Esophagus mucosa (tissue), 1 donor: ENCODE measurements at places on chromosomes 12 and 14. TPM values are rescaled to one million over a fixed set of nuclear protein-coding genes. Genes with fewer than 3 reads are reported as not detected.

The RIC8B gene
- total RNA-seq: 3.0 TPM

The SDR9C7 gene
- 26.0 TPM for total RNA-seq

GRCh38 chr12:92332552-92332951 is 186.9 kb upstream of the BTG1 start:
- no peak for ATAC-seq

The FGF6 gene
- total RNA-seq: not detected

DNA sequence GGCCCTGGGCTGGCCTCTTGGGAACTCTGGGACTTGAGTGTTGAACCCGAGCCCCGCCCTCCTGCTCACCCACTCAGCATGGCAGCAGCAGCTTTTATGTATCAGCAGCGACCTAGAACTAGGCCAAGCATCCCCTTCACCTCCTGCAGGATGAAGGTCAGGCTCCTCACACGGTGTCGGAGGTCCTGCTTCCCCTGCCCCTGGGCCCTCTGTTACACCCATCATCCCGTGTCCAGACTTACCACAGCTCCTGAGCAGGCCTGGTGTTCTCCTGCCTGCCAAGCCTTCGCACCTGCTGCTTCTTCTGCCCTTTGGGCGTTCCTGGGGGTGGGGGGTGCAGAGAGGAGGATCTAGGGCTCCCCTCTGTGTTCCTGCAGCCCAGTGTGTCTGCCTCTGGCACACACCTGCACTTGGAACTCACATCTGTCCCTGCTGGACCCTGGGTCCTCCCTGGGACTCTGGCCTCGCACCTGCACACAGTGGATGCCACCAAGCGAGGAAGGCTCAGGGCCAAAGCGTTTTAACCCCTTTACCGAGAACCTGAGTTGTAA is 80.3 kb downstream of the PAPOLA start:
- no peak for ATAC-seq

DNA sequence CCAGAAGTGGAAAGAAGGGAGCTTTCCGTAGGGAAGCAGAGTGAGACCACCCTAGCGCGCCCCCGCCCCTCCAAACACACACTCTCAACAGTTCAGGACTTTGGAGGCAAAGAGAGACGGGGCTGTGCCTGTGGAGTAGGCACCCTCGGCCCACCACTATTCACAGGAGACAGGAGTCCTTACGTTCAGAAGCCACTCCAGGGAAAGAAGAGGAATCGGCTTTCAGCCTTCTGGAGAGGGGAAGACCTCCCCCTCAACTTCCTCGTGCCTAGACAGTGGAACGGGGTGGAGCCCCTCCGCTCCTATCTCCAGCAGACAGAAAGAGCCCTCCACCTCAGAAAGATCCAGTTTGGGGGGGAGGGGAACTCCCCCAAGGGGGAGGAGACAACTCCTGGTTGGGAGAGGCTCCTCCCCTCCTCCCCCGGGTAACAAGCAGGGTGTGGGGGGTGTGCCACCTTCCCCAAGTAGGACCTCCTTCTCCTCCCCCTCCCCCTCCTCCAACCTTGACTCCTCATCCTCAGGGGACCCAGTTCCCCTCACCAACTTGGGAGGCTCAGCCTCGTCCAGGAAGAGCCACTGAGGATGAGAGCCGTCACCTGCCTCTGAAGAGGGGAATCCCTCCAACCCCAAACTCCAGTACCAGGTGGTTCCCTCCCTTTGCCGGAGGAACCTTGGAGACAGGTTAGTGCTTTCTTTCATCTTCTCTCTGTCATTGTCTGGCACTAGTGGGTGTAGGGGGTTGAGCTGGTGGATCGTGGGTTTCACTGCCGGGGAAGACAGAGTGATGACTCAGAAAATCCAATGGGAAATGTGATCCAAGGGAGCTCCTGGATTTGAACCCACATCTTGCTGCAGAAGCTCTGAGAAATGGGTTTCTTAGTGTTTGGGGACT is 883 bp downstream of the FOXJ2 start:
- ATAC-seq: peak; percentile 8

The AICDA gene
- not detected for total RNA-seq

The CLEC9A gene
- total RNA-seq: not detected

The RABGGTA gene
- 91.5 TPM for total RNA-seq

The IL26 gene
- not detected for total RNA-seq

The MED6 gene
- 22.2 TPM for total RNA-seq

DNA sequence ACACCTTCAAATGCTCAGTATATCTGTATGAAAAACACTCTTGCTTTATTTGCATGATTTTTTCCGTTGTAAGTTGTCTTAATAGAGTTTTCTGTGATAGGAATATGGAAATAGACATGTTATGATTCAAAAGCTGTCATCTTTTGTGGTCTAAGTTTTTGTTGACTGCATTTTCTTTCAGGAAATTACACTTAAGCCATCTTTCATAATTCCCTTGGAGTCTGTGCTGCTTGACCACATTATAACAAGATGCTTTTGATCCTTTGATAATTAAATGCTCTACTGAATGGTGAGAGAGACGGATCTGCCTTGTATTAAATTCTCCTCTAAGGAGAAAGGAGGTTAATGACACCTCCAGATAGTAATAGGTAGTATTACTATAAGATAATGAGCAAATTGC is 272.8 kb upstream of the DAAM1 start:
- no peak for ATAC-seq

The KHNYN gene
- total RNA-seq: 32.0 TPM

GRCh38 chr12:48194799-48195201 is 8.3 kb downstream of the OR10AD1 start:
- no peak for ATAC-seq

DNA sequence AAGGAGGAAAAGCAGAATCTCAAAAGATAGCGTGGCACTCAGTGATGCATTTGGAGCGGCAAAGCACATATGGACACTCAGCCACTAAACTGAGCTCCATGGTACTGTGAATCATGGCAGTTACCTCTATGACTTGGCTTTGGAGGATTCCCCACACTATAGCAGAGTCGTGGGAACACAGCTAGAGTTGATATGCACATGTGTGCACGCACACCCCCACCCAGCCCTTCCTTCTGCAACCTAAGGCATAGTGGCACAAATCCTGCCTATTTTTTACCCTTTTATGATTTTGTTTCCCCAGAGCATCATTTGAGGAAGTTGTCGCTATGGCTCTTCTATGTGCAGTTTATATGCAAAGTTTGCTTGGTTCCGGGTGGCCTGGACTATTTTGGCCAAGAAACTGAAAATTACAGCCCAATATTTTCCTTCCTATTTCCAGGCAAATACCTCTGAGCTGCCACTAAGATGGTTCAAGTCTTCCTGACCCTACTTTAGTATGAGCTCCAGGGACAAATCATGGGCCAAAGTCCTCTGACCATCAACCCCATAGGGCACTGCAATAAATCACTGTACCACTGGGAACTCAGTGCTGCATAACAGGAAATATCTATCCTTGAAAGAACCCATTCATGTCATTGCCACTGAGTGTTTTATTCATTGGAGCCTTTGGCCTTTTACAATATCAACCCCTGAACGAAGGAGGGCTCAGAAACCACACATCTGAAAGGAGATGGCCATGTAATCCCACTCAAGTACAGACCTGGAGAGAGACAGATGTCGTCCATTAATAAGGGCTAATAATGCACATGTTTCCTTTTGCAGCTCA is 177.5 kb downstream of the EGLN3 start:
- ATAC-seq: no peak

- ATAC-seq: no peak
Measured at GRCh38 chr12:4763549-4763948, 43.3 kb downstream of the GALNT8 start.

The CBLN3 gene
- total RNA-seq: 0.44 TPM

GRCh38 chr14:62777510-62777909 is 267.7 kb downstream of the KCNH5 start:
- no peak for ATAC-seq

DNA sequence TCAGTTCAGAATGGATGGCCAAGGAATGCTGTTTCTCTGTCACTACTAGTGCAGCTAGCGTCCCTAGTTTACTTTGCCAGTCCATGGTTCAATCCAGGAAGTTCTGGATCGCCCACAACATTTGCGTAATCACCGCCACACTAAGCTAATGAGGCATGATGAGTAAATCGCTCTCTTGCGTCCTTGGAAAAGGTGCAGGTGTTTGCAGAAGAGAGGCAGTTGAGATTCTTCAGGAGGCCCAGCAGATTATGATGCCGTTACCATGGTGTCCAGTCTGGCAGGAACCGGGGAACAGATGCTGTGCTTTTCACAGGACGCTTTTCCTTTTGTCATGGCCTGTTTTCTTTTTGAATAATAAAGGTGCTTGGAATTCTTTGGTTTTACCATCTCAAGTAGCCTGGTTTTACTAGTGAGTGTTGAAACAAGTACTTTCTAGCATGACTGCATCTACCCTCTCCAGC is 9.0 kb downstream of the TPH2 start:
- peak; percentile 41 for ATAC-seq

The KRT83 gene
- not detected for total RNA-seq

GRCh38 chr14:100078997-100079725 is 13.9 kb downstream of the EVL start:
- ATAC-seq: no peak

The ACRBP gene
- 0.56 TPM for total RNA-seq

DNA sequence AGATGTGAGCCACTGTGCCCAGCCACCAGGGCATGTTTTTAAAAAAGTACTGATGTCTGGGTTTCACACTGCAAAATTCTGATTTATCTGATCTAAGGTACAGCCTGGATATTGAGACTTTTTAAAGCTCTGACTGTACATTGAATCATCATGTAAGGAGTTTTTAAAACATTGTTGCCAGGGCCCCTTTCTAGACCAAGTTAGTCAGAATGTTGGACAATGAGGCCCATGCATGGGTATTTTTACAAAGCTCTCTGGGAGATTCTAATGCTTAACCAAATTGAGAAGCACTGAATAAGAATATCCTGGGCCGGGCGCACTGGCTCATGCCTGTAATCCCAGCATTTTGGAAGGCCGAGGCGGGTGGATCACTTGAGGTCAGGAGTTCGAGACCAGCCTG is 16.7 kb downstream of the TMEM19 start:
- ATAC-seq: no peak

The NR1H4 gene
- total RNA-seq: not detected

The ACSM4 gene
- total RNA-seq: not detected

The CACNA1C gene
- 1.1 TPM for total RNA-seq

- no peak for ATAC-seq
Measured at GRCh38 chr12:67940780-67941243, 48.4 kb upstream of the IFNG-AS1 start.

The RAD9B gene
- 0.44 TPM for total RNA-seq

- no peak for ATAC-seq
Measured at GRCh38 chr12:96000858-96001257, 4.7 kb upstream of the HAL start.

The NANOG gene
- total RNA-seq: 0.52 TPM

The KRT81 gene
- total RNA-seq: not detected

DNA sequence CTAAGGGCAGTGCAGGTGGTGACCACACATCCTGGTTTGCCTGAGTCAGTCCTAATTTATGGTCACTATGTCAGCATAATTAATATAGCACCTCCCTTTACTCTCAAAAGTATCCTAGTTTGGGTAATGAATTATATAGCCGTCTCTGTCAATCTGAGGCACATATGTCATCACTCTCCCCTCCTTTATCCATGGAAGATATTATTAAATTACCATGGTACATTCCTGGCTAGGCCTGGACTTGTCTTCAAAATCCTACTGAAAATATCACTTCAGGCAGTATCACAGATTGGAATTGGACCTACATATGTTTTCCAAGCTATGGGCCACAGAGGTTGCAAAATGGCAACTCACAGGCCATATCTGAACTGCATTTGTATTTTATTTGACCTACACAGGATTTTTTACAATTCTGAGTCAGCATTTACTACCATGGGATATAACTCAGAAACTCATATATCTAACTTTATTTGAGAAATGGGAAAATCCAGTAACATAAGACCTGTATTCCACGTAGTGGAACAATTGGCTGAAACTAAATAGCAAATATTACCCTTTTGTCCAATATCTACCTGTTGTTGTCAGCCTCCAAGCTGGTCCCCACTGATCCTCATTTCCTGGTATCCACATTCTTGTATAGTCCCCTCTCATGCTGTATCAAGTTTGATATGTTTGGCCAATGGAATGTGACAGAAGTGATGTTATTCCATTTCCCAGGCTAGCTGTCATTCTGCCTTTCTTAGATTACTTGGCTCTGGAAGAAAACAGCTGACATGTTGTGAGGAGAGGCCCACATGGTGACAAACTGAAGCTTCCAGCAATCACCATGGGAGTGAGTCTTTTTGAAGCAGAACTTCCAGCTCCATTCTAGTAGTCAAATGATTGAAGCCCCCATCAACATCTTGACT is 102.5 kb upstream of the MDM1 start:
- ATAC-seq: no peak

GRCh38 chr14:51648296-51648695 is 3.4 kb upstream of the FRMD6 start:
- ATAC-seq: no peak

The SLC6A13 gene
- not detected for total RNA-seq

GRCh38 chr12:108722992-108723766 is 8.1 kb downstream of the CORO1C start:
- peak; percentile 51 for ATAC-seq

The GPR84 gene
- 0.16 TPM for total RNA-seq

The PARP2 gene
- total RNA-seq: 14.1 TPM

DNA sequence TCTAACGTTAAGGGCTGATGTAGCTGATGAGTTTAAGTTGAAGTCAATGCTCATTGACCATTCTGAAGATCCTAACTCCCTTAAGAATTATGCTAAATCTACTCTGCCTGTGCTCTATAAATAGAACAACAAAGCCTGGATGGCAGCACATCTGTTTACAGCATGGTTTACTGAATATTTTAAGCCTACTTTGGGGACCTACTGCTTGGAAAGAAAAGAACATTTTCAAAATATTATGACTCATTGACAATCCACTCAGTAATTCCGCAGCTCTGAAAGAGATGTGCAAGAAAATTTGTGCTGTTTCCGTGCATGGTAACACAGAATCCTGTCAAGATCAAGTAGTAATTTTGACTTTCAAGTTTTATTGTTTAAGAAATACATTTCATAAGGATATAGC is 35.0 kb upstream of the NAV3 start:
- no peak for ATAC-seq

The TXNDC16 gene
- total RNA-seq: 3.5 TPM

DNA sequence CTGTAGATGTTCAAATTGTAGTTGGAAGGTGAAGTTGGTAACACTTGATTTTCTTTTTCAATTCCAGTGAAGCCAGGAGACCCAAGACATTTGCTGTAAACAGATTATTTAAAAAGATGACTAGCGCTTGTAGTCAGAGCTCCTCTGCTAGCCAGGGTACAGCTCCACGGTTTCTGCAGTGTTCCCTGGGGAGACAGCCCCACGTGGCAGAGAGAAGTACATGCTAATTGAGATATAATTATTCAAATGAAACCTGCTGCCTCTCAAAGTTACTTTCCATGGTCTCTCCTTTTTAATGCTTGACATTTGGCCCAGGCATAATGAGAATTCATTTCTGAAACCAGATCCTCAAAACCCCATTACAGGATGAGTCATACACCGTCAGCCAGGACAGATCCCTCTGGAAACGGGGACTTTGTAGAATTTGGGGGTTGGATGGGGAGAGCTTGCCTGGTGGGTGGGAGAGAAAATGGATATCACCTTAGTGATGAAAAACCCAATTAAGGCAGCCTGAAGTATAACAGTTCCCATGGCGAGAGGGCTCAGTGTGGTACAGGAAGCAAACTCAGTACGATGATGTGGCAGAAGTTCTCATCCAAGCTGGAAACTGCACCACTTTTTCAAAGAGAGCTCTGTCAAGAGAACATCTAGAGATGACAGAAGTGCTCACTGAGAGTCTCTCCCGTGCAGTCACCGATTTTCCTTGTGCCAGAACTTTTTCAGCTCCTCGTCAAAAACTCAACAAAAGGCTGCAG is 637.7 kb upstream of the TMEM132C start:
- no peak for ATAC-seq

GRCh38 chr14:35223927-35224326 is 68.3 kb upstream of the PSMA6 start:
- no peak for ATAC-seq
